Neural progenitor cell (in vitro differentiated cells): ENCODE measurements at places on chromosomes 6 and 20. TPM values are rescaled to one million over a fixed set of nuclear protein-coding genes. Genes with fewer than 3 reads are reported as not detected.
A peak's percentile ranks its signal among the peaks of the same experiment; 100 is the strongest.

DDX27 gene
- 27.3 and 29.1 TPM in 2 replicates for total RNA-seq

YTHDF1 gene
- total RNA-seq = 26.8 and 28.1 TPM in 2 replicates

SNAI1 gene
- 1.1 and 4.0 TPM in 2 replicates for total RNA-seq

BPIFB2 gene
- not detected in 2 replicates for total RNA-seq

DNA sequence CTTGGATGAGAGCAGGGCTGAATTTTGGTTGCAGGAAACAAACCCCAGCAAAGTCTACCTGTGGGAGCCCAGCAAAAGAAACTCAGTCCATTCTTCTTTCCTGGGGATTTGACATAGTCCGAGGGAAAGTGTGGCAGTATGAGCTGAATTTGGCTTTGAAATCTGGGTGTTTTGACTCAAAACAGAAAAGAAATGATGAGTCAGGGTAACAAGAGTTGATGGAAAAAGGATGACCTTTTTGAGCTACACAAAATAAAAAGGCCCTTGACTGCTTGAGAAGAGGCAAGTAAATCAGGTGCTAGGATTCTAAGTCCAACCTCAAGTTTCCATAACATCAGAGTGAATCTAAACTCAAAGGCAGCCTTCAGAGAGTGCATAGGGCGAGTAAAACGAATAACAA lies 163.3 kb upstream of the BMP2 start:
- peaks cover 4% of the 10 kb centered on the region for H3K4me1 ChIP-seq
- H3K27me3 ChIP-seq = no peaks in the 10 kb centered on the region
- H3K27ac ChIP-seq = no peak overlapping the region
- H3K4me3 ChIP-seq = no peak overlapping the region
- DNase-seq = no peak

GRCh38 chr6:53727748-53728147 lies 62.2 kb upstream of the KLHL31 start:
- no peak overlapping the region for H3K27ac ChIP-seq
- H3K4me3 ChIP-seq = no peak overlapping the region
- DNase-seq = no peak
- H3K4me1 ChIP-seq = peaks cover 26% of the 10 kb centered on the region

DNA sequence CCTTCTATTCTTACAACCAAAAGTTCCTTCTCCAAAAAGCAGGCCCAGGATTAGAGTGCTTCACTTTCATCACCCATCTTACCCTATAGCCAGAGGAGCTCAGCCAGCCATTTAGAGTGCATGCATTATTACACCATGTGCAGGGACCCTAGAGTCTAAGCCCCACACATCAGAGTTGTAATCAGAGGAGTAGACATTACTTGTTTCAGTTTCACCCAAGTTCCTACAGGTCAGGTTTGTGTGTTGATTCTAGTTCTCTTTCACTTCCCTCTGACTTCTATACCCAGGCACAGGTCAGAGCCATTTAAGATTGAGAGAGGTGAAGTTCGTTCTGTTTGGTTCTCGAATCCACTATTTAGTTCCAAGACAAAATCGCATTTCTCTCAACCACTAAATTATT lies 16.3 kb upstream of the ARFGEF3 start:
- H3K4me1 ChIP-seq = no peaks in the 10 kb centered on the region
- no peak overlapping the region for H3K4me3 ChIP-seq
- H3K27me3 ChIP-seq = no peaks in the 10 kb centered on the region
- no peak for DNase-seq
- H3K36me3 ChIP-seq = no peaks in the 10 kb centered on the region

- no peaks in the 10 kb centered on the region for H3K27me3 ChIP-seq
- no peak for DNase-seq
- H3K4me1 ChIP-seq = no peaks in the 10 kb centered on the region
- no peaks in the 10 kb centered on the region for H3K36me3 ChIP-seq
Observed at GRCh38 chr6:40774932-40775331, 187.8 kb upstream of the LRFN2 start.

DNA sequence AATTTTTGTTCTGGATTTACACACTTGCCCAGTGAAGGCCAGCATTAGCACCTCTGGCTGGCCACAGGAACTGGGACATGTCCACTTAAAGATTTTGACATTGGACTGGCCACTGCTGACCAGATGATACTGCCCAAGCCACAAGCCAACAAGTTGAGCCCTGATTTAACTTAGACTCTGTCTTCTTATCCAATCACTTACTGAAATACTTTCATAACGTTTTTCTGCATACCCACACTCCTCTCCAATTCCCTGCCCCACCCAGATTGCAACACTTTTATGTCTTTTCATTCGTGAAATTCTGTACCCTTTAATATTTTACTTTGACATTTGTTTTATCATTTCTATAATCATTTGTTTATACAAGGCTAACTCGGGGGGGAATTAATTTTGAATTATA lies 170.3 kb upstream of the TAB2 start:
- H3K27ac ChIP-seq = no peak overlapping the region
- H3K4me3 ChIP-seq = no peak overlapping the region
- H3K36me3 ChIP-seq = peaks cover 5% of the 10 kb centered on the region
- H3K4me1 ChIP-seq = no peaks in the 10 kb centered on the region

GRCh38 chr6:27140999-27141528 lies 106.4 kb upstream of the PRSS16 start:
- peak overlapping the region; percentile 62 for H3K4me3 ChIP-seq
- no peak for DNase-seq
- H3K36me3 ChIP-seq = no peaks in the 10 kb centered on the region
- H3K27me3 ChIP-seq = no peaks in the 10 kb centered on the region
- H3K4me1 ChIP-seq = peaks cover 41% of the 10 kb centered on the region
- no peak overlapping the region for H3K27ac ChIP-seq

- no peaks in the 10 kb centered on the region for H3K4me1 ChIP-seq
- H3K4me3 ChIP-seq = no peak overlapping the region
- no peak for DNase-seq
- no peak overlapping the region for H3K27ac ChIP-seq
- H3K36me3 ChIP-seq = no peaks in the 10 kb centered on the region
Observed at GRCh38 chr6:77880501-77880900, 227.7 kb downstream of the MEI4 start.

DNA sequence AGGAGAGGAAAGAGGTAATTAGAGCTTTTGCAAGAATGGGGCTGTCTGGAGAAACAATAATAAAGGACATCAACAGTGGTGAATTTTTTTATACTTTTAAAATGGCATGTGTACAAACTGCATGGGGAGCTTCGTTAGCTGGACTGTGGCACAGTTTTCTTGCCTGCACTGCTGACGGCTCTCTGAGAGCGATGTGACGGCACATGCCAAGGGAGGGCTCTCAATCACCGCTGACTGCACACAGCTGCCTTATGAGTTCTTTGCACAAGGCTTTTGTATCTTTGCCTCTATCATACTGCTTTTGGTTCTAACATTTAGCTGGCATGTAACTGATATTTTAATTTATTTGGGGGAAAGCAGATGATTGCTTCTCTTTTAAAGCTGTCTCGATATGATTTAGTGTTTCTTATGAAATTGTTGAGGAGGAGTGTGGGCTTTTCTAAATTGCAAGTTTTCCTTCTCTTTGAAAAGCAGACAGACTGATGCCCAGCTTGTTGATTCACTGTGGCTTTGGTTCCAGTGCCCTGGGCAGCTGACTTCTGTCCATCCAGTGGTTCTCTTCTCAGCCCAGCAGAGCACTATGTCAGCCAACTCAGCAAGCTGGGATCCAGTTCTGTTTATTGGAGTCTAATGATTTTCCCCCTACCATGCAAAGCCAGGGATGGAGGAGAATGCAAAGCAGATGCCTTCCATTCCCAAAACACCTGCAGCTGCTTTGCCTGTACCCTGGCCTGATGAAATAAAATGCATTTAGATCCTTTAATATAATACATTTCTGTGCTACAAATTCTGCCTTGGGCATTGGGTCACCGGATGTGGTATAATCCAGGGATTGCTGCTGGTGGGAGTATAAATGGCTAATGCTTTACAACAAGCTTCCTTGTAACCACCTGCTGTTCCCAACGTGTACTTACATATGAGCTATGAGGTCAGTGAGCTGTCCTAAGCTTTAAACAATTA lies 323.9 kb downstream of the ZFAND3 start:
- DNase-seq = no peak
- no peak overlapping the region for H3K4me3 ChIP-seq
- H3K4me1 ChIP-seq = peaks cover 58% of the 10 kb centered on the region
- H3K27me3 ChIP-seq = no peaks in the 10 kb centered on the region
- H3K27ac ChIP-seq = no peak overlapping the region
- no peaks in the 10 kb centered on the region for H3K36me3 ChIP-seq

DNA sequence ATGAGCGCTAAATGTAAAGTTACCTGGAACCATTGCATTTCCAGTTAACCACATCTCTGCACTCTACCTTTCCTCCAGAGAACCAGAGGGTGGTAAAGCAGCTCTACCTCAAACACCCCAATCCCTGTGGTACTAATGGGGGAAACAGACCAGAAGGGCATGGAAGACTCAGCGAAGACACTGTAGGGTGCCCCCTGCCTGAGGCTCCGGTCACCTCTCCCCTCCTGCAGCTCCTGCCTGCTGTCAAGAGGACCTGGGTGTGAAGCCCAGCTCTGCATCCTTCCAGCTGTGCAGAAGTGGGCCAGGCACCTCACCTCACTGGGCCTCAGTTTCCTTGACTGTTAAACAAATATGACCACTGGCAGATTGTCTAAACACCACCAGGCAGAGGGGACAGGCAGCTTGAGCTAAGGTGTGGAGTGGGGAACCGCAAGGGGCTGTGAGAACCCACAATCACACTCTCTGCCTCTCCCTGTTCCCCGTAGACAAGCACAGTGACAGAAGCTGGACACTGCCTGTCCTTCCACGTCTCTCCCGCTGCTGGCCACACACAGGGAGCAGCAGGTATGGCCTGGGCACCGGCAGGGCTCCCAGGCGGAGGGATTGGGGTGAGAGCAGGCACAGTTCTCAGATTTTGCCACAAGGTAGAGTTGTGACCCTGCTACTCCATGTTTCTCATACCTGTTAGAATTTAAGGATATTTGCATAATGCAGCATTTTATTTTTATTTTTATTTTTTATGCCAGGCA lies 9.1 kb upstream of the BPIFA2 start:
- DNase-seq = no peak
- no peak overlapping the region for H3K4me3 ChIP-seq
- no peaks in the 10 kb centered on the region for H3K36me3 ChIP-seq
- peaks cover 10% of the 10 kb centered on the region for H3K27me3 ChIP-seq
- H3K4me1 ChIP-seq = no peaks in the 10 kb centered on the region

DNA sequence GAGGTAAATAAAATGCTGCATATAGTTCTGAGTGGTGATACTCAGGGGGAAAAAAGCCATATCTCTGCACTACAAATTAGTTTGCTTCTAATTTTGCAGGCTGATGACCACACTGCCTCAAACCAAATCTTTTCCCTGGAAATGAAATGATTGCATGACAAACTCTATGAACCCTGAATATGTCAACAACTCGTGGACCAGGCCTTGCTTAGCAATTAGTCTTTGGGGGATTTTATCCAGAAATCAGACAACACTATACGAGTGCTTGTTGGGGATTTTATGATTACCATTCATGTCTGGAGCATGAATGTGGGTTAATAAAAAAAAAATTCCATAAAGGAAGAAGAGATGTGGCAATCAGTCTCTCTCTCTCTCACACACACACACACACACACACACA lies 42.0 kb downstream of the SOBP start:
- H3K27me3 ChIP-seq = no peaks in the 10 kb centered on the region
- peaks cover 56% of the 10 kb centered on the region for H3K4me1 ChIP-seq
- no peak for DNase-seq
- H3K27ac ChIP-seq = no peak overlapping the region
- no peaks in the 10 kb centered on the region for H3K36me3 ChIP-seq

DNA sequence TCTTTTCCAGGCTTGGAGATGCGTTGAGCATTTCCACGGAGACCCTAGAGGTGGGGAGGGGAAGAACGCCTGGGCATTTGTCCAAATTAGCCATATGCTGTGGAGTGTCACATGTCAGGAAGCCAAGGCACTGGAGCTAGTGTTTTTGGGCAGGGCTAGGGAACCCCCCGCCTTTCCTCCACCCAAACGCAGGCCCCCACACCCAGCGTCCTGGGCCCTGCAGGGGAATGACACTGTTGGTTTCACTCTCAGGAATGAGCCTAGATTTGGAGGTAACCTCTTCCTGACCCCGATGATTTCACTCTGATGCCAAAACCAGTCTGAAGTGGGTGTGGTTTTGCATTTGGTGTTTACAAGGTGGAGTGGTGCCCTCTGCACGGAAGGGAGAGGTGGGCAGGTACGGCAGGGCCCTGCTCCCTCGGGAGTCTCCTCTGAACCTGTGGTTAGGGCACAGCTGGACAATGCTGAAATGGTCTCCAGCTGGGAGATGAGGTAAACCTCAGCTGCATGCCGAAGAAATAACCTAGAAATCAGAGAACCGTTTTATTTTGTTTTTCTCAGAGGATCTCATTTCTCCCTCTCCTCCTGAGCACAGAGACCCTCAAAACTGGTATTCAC lies 29.5 kb downstream of the MTHFD1L start:
- H3K4me1 ChIP-seq = no peaks in the 10 kb centered on the region
- no peaks in the 10 kb centered on the region for H3K27me3 ChIP-seq
- DNase-seq = peak; percentile 13
- H3K36me3 ChIP-seq = no peaks in the 10 kb centered on the region
- H3K27ac ChIP-seq = no peak overlapping the region

GRCh38 chr6:141472162-141472928 lies 660.4 kb upstream of the GJE1 start:
- H3K4me1 ChIP-seq = peaks cover 10% of the 10 kb centered on the region
- no peak overlapping the region for H3K27ac ChIP-seq
- H3K4me3 ChIP-seq = no peak overlapping the region
- H3K27me3 ChIP-seq = no peaks in the 10 kb centered on the region
- peaks cover 6% of the 10 kb centered on the region for H3K36me3 ChIP-seq
- DNase-seq = peak; percentile 29

GRCh38 chr6:40630488-40630887 lies 43.3 kb upstream of the LRFN2 start:
- H3K27ac ChIP-seq = no peak overlapping the region
- H3K4me1 ChIP-seq = peaks cover 8% of the 10 kb centered on the region
- no peaks in the 10 kb centered on the region for H3K27me3 ChIP-seq
- DNase-seq = no peak
- no peak overlapping the region for H3K4me3 ChIP-seq

DNA sequence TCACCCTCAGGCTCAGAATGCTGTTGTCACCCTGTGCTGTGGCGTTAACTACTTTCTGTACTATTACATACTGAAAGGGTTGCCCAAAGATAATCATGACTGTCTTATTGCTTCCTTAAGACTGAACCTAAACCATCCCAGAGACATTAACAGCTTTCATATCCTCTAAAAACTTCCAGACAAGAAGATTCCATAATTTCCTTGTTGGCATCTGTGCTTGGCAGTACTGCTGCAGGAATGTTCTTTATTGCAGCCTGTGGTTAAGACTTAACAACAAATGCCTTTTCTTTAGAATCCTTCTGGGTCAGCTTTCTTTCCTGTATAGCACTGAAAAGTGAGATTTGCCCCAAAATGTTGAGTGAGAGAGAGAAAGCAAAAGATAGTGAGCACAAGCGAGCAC lies 109.7 kb downstream of the GJA10 start:
- H3K27me3 ChIP-seq = no peaks in the 10 kb centered on the region
- no peak for DNase-seq
- H3K4me3 ChIP-seq = no peak overlapping the region
- no peak overlapping the region for H3K27ac ChIP-seq

DNA sequence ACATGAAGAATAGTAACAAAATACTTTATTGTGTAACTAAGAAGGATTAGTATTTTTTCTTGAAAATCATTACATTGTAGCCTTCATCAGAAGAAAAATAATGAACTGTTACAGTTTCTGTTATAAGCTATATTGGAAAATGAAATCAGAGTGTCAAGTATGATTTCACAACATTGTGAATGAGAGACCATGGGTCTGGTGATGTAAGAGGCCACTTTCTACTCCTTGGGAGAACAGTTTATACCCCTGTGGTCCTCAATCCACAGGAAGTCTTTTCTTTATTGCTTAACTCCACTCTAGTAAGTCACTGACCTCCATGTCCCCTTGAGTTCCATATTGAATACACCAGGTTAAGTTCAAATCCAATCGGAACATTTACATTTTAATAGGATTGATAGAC lies 218.7 kb upstream of the FERMT1 start:
- H3K27me3 ChIP-seq = no peaks in the 10 kb centered on the region
- DNase-seq = no peak
